ENCODE measurements at places on chromosomes 2 and 18. TPM values are rescaled to one million over a fixed set of nuclear protein-coding genes. Genes with fewer than 3 reads are reported as not detected.

NT5DC4 gene
- total RNA-seq: not detected

DNA sequence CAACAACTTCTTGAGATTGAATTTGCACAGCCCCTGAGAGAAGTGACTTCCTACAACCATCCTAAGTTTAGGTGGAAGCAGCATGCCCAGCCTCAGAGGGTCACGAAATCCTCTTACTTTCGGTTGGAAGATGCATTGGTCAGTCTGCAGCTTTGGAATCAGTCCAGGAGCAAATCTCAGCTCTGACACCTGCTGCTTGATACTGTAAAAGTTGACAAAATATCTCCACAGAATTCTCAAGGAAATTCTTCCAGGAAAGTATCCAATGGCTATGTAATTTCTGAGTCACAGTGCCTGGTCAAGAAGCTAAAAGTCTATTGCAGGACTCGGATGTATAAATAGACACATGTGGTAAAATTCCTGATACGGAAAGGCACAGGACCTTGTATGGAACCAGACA, 414.5 kb upstream of the GYPC start:
- H3K36me3 ChIP-seq: no peaks in the 10 kb centered on the region
- DNase-seq: no peak
- no peak overlapping the region for H3K4me3 ChIP-seq
- H3K27ac ChIP-seq: no peak overlapping the region
- H3K4me1 ChIP-seq: no peaks in the 10 kb centered on the region

ACVR1C gene
- 1.7 TPM for total RNA-seq

GRCh38 chr2:195639959-195640358, 17.1 kb upstream of the SLC39A10 start:
- H3K27ac ChIP-seq: no peak overlapping the region
- no peaks in the 10 kb centered on the region for H3K4me1 ChIP-seq
- H3K36me3 ChIP-seq: no peaks in the 10 kb centered on the region
- H3K4me3 ChIP-seq: no peak overlapping the region

SH3RF3 gene
- 1.9 TPM for total RNA-seq

PARD3B gene
- 0.11 TPM for total RNA-seq

HOXD13 gene
- total RNA-seq: not detected

DNA sequence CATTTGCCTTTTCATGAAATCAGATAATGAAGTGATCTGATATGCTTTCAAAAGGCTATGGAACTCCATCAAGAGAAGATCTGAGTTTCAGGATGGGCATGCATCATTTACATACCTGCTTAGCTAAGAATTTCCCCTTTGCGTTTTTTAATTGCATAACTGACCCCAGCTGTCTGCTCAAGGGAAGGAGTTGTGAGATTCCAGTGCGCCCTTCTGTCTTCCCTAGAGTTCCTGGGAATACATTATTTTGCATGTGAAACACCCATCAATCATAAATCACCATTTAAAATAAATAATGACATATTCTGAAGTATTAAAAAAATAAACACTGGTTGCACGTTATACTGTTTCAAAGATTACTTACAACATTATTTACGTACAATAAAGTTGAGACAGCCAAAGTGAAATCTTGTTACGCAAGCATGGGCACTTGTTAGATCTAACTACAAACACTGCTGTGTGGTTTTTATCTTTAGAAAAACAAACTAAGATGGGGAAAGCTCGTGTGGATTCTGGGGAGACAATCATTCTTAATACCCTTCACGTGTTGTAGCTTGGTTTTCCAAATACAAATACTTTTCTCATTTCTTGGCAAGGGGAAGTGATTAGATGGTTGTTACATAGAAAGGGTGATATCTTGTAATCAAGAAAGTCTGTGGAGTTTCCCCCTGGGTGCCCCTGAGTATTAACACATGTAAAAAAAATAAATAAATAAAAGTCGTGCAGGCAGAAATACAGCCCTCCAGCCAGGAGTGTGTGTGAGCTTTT, 125.7 kb upstream of the LMAN1 start:
- no peak overlapping the region for H3K27ac ChIP-seq
- DNase-seq: no peak
- H3K4me1 ChIP-seq: no peaks in the 10 kb centered on the region
- H3K27me3 ChIP-seq: peaks cover 2% of the 10 kb centered on the region
- H3K36me3 ChIP-seq: no peaks in the 10 kb centered on the region

LIPG gene
- total RNA-seq: 0.27 TPM

DNA sequence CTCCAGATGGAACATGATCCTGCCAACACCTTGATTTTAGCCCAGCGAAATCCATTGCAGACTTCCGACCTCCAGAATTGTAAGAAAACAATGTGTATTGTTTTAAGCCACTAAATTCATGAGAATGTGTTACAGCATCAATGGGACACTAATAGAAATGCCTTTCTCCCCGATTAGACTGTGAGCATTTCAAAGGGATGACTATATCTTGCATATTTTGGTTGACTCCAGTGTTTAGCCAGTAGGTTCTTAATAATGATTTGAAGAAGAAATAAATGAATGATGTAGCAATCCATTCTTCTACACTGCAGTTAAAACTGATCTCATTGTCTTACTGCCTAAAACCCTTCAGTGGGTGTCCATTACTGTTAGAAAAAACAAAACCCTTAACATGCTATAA, 67.4 kb upstream of the ACVR1C start:
- no peak overlapping the region for H3K4me3 ChIP-seq
- H3K36me3 ChIP-seq: no peaks in the 10 kb centered on the region
- H3K27ac ChIP-seq: no peak overlapping the region
- H3K4me1 ChIP-seq: no peaks in the 10 kb centered on the region
- no peaks in the 10 kb centered on the region for H3K27me3 ChIP-seq

- no peaks in the 10 kb centered on the region for H3K36me3 ChIP-seq
- no peak for DNase-seq
- no peak overlapping the region for H3K27ac ChIP-seq
- H3K27me3 ChIP-seq: peaks cover 39% of the 10 kb centered on the region
Measured at GRCh38 chr2:72142570-72143440, 4.9 kb downstream of the CYP26B1 start.

ANO7 gene
- 5.1 TPM for total RNA-seq

- no peaks in the 10 kb centered on the region for H3K4me1 ChIP-seq
- H3K27ac ChIP-seq: no peak overlapping the region
- no peak for DNase-seq
- no peak overlapping the region for H3K4me3 ChIP-seq
- no peaks in the 10 kb centered on the region for H3K36me3 ChIP-seq
Measured at GRCh38 chr18:59814891-59815290, 84.9 kb upstream of the PMAIP1 start.

MAP2 gene
- total RNA-seq: not detected

DNA sequence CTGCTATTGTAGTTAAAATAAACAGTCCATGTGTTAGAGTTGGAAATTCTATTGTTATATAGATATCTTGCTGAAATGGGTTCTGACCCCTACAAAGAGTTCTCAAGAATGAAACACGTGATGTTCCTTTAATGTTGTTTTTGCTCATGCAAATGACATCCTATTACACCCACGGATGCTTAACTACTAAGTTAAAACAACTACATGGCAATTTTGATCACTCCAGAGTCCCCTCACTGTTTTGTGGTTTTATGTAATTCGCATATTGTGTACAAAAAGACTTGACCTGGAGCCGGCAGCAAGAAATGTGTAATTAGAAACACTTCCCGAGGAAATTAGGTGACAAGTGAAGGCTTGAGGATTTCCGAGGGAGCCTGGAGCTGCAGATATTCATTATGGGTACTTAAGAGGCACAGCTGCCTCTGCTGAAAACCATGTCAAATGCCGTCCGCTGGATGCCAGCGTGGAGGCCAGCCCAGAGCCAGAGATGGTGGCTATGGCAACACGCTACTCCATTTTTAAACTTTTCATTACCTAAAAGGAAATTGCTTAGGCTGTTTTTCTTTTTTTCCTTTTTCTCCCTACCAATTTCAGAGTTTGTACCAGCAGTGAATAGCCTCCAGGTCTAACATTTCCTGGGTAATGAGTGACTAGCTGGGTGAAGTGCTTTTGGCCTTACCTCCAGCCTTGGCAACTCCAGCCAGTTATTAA, 21.0 kb upstream of the CABLES1 start:
- peaks cover 13% of the 10 kb centered on the region for H3K4me1 ChIP-seq
- no peak overlapping the region for H3K4me3 ChIP-seq
- DNase-seq: no peak
- H3K27me3 ChIP-seq: peaks cover 2% of the 10 kb centered on the region
- no peaks in the 10 kb centered on the region for H3K36me3 ChIP-seq

DLX1 gene
- not detected for total RNA-seq

DNA sequence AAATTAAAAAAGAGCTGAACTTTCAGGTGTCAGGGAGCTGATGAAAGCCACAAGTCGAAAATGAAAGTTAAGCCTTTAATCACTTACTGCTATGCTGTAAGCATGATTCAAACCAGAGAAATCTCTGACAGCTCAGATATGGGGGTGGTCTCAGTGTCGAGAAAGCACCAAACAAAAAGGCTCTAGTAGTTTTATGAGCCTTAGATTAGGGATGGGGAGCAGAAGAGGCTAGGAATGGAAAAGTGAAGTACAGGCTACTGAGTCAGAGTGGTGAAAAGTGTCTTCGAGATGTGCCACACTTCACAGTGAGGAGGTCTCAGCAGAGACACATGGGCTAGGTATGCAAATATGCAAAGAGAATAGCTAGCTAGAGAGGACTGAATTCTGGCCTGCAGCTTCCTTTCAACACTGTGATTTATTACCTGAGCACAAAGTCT, 482.2 kb downstream of the SPAG16 start:
- no peak for DNase-seq
- peaks cover 2% of the 10 kb centered on the region for H3K4me1 ChIP-seq

DNA sequence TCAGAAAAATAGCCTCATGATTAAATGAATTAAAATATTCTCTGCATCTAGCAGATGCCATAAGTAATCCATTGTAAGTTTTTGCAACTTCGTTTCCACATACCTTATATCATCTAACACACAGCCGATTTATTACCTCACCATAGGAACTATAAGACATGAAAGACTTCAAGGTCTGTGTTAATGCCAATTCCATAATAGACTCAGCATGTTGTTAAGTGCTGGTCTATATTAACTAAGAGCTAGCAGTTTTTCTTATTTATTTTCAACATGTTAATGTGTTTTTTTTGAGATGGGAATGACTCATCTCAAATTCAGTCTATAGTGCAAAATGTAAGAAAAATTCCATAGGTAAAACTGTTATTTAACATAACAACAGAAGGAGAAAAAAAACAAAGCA, 243.9 kb upstream of the GULP1 start:
- H3K4me1 ChIP-seq: no peaks in the 10 kb centered on the region
- no peaks in the 10 kb centered on the region for H3K27me3 ChIP-seq
- H3K27ac ChIP-seq: no peak overlapping the region
- no peak overlapping the region for H3K4me3 ChIP-seq
- no peaks in the 10 kb centered on the region for H3K36me3 ChIP-seq
- DNase-seq: no peak

- no peaks in the 10 kb centered on the region for H3K27me3 ChIP-seq
- DNase-seq: no peak
- no peak overlapping the region for H3K4me3 ChIP-seq
Measured at GRCh38 chr2:36380624-36381481, 25.3 kb downstream of the CRIM1 start.
